ENCODE measurements at places on chromosomes 16 and 17.

DNA sequence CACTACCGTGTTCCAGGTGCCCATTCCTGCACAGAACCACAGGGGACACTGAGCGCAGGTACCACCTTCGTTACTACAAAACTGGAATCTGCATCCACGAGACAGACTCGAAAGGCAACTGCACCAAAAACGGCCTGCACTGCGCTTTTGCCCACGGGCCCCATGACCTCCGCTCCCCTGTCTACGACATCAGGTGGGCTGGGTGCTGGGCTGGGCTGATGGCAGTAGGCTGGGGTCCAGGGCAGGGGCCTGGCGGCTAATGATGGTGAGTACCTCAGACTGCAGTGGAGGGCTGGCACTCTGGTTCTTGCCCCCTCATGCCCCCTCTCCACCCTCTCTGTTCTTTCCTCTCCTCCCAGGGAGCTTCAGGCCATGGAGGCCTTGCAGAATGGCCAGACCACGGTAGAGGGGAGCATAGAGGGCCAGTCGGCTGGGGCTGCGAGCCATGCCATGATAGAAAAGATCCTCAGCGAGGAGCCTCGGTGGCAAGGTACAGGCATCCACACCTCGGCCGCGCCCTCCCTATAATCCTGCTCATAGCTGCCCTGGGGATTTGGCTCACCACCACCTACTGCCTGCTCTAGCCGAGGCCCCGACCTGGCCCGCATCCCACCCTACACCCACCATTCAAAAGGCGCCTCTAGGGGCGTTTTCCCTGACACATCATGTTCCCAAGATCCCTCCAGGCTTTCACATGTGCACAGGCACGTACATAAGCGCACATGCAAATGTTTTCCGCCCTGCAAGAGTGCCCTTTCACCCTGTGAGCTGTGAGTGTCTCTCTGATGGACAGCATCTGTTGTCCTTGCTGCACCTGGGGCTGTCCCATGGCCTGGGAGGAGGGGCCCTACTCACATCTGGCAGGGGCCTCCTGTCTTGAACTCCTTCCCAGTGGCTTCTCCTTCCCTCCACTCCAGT is 27.7 kb downstream of the UNK start:
- no peak for DNase-seq

- no peak for DNase-seq
Measured at GRCh38 chr16:67927131-67927941, 4.3 kb downstream of the CTRL start.

DNA sequence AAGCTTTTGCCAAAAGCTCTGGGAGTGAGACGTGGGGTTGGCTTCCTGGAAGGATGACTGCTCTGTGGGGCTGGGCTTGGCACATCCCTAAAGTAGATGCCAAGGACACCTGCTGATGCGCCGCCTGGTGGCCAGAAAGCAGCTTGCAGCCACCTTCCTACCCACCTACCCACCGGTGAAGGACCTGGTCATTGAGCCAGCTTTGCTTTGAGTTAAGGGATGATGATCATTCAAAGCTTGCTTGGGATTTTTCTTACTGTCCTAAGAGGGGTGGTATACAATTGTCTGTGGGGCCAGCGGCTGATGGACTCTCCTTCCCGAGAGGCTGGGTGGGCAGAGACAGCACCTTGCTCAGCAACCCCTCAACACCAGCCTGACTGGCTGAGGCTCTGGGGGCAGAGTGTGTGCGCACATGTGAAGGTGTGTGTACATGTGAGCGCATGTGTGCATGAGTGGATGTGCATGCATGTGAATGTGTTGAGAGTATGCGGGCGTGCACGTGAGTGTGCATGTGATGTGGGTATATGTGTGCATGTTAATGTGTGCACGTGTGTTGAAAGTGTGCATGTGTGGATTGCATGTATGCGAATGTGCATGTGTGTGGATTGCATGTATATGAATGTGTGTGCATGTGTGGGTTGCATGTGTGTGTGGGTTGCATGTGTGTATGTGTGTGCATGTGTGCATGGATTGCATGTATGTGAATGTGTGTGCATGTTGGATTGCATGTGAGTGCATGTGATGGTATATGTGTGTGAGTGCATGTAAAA is 18.6 kb downstream of the C1QTNF1 start:
- peak; percentile 56 for DNase-seq

DNA sequence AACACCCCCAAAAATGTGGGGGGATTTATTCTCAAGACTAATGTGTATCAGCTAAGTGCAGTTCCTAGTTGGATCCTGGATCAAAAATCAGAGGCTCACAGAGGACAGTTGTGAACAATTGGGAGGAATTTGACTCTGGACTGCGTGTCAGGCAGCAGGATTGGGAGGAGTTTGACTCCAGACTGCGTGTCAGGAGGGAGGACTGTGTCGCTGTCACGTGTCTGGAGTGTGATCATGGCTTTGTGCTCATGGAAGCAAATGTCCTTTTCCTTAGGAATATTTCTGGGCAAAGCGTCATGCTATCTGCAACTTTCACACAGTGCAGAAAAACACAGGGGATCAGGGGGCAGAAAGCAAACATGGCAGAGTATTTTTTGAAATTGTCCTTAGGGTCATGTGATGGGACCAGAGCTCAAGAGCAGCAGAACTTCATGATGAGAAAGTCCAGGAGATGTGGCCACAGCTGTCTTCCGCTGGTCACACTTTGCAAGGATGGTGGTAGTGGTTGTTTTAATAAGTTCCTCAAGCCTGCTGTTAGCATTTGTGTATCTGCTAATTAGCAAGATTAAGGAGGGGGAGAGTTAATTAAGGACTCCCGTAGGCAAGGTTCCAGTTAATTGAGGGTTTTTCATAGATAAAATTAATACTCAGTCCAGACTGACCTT is 122.0 kb upstream of the CHMP6 start:
- DNase-seq, result no peak

- DNase-seq, result peak; percentile 20
Measured at GRCh38 chr17:38605841-38606645, at the start of gene SRCIN1. Gene SRCIN1, minus strand, starts transcription at chr17:38605952. Its CDS starts 247 bp downstream, at chr17:38605705.

GRCh38 chr17:78883533-78884131 is 19.4 kb downstream of the CEP295NL start:
- no peak for DNase-seq

GRCh38 chr17:61997664-61998063 is 67.4 kb downstream of the MED13 start:
- DNase-seq, result no peak

GRCh38 chr16:11297492-11298142 is 16.5 kb upstream of the PRM1 start:
- DNase-seq, result peak; percentile 46

DNA sequence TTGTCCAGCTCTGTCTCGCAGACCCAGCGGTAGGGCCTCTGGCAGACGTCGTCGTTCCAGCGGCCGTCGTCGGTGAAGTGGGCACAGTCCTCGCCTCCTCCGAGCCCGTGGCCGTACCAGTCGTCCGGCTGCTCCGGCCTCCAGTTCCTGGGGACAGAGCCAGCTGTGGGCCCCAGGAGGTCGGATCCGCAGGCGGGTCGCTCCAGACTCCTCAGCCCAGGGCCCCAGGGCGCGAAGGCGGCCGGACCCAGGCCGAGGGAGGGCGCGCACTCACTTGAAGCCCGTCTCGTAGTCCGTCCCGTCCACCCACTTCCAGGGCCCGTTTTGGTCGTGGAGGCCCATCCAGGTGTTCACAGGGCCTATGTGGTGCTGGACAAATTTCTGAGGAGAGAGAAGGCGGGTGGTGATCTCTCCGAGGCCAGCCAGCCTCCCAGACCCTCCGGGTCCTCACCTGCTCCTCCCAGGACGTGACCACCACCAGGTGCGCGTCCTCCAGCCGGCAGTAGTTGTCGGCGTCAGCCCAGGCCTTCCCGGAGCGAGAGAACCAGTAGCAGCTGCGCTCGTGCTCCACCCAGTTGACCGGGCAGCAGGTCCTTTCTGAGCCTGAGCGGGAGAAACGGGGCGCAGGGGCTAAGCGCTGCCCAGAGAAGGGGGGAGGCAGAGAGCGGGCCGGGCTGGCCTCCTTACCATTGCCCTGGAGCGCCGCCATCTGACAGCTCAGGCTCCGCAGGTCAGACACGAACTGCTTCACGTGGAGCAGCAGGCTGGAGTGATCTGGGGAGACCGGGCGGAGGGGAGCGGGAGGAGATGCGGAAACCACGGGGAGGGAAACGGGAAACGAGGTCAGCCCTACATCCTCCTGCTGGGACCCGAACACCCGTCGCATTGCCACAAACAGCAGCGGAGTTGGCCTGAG is 5.2 kb downstream of the ASGR1 start:
- no peak for DNase-seq

GRCh38 chr17:75639327-75639726 is 6.1 kb downstream of the SMIM5 start:
- no peak for DNase-seq

- peak; percentile 28 for DNase-seq
Measured at GRCh38 chr17:80455336-80455710, 21.1 kb downstream of the NPTX1 start.

DNA sequence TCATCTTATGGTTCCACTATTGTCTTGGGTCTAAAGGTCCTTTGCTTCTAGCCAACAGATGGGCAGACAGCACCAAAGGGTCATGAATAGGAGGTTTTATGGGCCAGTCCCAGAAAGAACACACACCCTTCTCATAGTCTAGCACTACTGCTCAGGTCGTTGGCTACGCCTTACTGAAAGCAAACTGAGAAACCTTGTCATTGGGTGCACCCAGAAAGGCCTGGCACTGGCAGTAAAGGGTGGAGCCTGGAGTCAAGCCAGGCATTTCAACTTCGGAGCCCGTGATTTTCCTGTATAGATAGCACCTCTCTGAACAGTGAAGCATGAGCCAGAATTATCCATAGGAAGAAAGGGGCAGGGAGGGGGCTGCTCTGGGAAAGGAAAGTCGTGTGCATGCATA is 74.9 kb downstream of the VAT1L start:
- DNase-seq, result no peak

GRCh38 chr16:3292604-3293003 is 9.3 kb downstream of the ZNF263 start:
- no peak for DNase-seq

DNA sequence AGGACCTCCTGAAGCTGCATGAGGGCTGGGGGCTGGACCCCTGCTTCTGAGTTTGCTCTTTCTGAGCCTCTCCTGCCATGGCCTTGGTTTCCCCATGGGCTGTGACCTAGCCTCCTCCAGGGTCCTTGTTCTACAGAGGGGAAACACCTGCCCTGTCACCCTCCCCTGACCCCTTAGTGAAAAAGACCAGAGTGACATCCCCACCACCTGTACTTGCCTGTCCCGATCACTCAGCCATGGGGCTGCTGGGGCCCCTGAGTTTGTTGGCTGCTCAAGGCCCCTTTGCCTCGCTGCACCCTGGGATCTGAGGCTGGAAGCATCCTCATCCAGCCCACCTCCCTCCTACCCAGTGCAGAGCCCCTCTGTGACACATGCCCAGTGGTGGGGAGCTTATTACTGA is 800 bp downstream of the NOD2 start:
- DNase-seq, result no peak

GRCh38 chr16:56994311-56994710 is 5.0 kb downstream of the NLRC5 start:
- DNase-seq, result no peak

DNA sequence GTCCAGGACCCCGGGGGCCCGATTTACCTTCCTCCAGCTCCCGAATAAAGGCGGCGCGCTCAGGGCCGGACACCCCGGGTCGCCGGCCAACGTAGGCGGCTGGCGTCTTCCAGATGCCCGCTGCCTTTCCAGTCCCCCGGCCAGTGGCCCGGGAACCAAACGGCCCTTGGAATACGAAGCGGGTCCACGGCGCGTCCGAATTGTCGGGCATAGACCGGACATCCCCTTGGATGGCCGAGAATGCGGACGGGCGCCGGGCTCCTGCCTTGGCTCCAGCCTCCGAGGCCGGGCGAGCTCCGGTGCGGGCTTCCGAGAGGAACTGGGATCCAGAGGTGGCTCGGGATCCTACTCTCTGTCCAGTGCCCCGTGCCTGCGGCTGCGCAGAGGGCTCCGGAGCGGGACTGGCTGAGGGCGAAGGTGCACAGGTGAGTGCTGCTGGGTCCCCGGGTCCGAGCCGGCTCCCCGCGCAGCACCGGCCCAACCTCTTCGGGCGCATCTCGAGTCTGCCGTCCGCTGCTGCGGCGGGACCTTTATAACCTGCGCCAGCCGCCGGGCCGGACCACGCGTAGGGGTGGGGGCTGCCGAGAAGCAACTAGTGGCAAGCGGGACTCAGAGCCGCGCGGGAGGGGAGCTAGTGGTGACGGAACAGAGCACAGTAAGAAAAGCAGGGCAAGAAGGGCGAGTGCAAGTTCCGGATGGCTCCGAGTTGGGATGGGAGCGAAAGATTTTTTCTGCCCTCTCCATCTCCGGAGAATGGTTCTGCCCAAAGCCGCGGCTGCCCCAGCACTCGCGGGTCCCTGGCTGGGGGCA is at the start of gene HAP1:
TSS of gene HAP1 (minus strand) at position 505 of the 810 bp plus-strand sequence. CDS start at position 496, 9 bp downstream.
- DNase-seq, result no peak

DNA sequence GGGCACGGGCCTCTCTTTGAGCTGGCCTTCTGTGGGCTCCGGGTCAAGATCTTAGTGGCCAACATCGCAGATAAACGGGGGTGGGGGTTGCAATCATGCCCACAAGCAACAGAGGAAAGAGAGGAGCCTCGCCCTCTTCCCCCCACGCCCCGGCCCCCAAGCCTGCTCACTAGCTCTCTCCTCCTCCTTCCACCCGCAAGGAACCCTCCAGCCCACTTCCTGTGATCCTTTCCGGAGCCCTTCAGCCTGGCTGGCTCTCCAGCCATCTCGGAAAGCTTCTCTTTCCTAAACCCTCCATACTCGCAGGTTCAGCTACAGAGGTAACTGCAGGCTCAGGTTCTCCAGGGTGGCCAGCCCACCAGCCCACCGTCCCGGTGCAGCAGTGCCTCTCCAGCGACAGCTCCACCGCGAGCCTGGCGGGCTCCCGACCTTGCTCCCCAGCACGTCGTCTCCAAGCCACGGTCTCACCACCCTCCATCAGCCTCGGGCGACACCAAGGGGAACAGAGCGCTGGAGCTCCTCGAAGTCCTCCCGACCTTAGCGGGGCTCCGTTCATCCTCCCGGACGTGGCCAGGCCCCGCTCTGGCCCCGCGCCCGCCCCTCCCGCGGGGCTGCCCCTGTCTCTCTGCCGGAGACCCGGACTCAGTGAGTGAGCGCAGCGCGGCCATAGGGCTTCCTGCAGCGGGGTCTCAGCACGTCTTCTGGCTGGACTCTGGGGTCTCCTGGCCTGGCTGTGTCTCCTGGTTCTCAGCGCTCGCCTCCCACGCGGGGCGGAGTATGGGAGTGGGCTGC is 12.9 kb upstream of the ODF4 start:
- no peak for DNase-seq

GRCh38 chr17:73553311-73553710 is 90.9 kb downstream of the SDK2 start:
- DNase-seq, result no peak

DNA sequence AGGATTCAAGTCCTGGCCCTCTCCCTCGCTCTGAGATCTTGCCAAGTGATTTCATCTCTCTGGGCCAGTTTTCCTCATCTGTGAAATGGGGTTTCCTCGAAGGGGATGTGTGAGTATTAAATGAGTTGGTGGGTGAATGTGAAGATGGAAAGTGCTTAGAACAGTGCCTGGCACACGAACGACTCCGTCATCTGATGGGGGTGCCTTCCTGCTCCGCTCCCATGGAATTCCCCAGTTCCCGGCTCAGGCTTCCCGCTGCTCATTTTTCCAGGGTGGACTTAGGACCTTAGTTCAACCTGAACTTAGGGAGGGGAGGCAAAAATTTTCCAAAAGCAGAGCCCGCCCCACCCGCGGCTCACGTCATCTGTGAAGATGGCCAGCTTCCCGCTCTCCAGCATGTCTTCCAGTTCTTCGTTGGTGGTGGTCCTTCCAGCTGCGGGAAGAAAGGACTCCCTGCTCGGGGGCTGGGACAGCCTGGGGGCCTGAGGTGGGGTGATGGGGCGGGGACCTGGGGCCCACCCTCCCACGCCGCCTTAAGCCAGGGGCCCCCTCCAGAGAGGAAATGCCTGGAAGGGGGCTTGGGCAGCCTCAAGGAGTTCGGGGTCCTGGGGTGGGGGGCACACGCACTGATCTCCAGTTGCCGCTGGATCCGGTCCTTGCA is 11.4 kb downstream of the HSD3B7 start:
- no peak for DNase-seq

GRCh38 chr17:53719229-53719628 is 103.5 kb upstream of the KIF2B start:
- no peak for DNase-seq
